ENCODE measurements at places on chromosomes 12 and 14.

GRCh38 chr12:118884226-118884625 lies 97.1 kb upstream of the SRRM4 start:
- no peak for DNase-seq

- DNase-seq: no peak
These were observed 1351.1 kb downstream of the TMEM121 start for GRCh38 chr14:106877517-106877916.

DNA sequence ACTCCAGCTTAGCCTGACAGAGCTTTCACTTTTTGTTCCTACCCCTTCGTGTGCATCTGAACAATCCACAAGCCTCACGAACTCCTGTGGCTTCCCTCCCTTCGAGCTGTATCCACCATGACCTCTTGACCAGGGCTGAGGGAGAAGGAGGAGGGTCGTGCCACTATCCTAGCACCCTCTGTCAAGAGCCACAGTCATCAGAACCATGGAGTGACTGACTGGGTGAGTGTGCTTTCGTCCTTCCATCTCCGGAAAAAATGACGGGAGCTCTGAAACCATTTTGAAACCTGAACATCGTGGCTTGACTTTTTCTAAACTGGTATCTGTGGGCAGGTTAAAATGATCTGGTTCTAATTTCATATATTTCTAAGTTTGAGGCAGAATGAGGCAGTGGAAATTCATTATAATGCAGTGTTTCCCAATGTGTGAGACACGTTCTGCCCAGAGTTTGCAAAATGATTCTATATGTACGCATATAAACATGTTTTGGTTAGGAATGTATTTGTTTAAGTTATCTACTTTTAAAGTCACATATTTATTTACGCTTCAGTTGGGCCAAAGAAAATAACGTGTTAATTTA lies 27.0 kb downstream of the IL26 start:
- no peak for DNase-seq

GRCh38 chr14:92285311-92285710 lies 37.7 kb upstream of the SLC24A4 start:
- no peak for DNase-seq

GRCh38 chr14:29937116-29937515 lies 9.5 kb upstream of the PRKD1 start:
- no peak for DNase-seq

DNA sequence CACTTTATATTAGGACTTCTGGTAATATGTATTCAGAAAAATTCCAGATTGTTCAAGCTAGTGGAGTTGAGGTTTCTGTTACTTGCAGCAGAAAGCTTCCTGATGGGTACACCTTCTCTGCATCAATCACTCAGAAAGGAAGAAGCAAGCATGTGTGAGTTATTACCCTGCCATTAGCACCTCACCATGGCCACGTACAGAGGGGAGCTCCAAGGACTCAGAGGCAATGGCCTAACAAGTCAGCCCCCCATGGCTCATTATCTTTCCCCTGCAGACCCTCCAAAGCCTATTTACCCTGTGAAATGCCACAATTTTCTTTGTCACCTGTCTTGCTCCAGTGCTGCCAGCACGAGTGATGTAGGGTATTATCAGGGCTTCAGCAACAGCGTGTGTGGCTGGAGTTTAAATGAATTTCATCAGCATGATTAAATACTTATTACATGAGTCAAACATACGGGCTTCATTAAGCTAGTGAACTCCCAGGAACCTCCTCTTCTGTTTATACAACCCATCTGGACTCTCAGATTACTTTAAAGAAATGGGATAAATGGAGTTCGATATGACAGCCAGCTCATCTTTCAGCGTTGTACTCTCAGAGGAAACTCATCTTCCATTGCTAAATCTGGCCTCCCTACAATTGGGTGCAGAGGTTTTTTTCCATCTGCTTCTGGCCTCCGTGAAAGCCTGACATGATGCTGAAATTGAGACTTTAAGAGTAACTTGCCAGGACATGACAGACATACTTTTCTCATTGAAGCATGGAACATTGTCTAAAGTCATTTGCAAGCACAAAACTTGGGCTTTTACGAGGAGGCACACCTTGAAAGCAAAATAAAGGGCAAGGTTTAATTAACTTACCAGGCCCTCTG lies 135.9 kb downstream of the TMEM30B start:
- peak; percentile 80 for DNase-seq
